ENCODE measurements at places on chromosomes 1 and 21.

DNA sequence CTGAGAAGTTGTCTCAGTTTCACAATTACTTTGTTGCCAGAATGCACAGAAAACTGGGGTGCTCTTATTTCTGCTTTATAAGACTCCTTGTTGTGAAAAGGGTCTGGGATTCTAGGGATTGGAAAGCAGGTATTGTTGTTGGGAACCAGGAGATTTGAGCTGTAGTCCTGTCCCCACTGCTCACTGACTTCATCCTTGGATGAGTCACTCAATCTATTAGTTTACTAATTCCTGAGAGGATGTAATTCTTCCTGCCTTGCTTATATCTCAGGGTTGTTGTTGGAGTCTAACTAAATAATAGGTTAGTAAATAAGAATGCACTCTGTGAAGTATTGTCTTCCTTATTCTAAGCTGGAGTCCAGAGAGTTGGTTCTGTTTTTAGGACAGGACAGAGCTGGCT is 172.5 kb upstream of the GALNT2 start:
- DNase-seq, result no peak

- DNase-seq, result no peak
These were observed 802.8 kb upstream of the CXADR start for GRCh38 chr21:16709866-16710550.

GRCh38 chr1:62746086-62746808 is 37.7 kb upstream of the ATG4C start:
- DNase-seq, result no peak

DNA sequence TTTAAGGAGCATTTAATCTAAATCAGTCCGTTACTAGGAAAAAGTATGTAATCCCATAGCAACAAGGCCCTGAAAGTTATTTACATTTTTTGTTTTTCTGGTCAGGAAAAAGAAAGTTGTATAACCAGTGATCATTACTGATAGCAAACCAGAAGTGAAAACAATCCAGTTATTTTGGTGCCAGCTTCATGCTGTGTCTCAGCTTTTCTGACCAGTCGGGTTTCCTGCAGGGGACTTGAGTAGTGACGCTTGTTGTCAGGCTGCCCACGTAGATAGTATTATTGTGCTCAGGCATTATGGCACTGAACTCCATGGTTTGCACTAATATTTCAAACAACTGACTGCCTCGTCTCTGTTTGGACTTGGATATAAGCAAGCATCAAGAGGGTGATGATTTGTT is 55.2 kb downstream of the SASS6 start:
- DNase-seq, result no peak

DNA sequence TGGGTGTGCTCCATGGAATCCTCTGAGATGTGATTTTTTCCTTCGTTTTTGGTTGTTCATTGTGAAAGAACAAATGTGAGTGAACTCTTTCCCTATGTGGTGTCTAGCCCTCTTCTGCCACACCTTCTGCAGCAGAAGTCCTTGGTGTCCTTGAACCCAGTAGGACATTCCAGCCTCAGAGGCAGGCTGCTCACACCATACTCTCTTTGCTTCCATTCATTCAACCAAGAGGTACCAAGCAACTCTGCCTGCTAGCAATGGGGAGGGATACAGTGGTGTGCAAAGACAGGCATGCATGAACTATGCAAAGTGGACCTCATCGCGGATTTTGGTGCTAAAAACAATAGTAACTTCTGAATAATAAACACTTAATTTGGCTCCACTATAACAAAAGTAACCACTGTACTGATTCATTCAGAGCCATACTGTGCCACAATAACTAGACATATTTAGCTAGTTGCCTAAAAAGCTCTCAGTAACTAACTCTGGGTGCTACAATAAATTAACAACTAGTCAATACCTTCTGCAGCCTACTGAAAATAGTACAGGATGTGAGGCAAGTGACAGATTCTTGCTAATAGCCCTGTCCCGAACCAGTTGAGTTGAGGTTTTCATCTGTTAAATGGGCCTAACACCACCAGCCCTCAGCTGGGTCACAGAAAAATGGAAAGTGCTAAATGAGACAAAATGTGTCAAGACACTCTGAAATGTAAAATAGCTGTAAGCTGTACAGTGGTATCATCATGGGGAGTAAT is 155.4 kb downstream of the SLC45A1 start:
- DNase-seq, result no peak

- no peak for DNase-seq
These were observed 11.4 kb upstream of the RGS16 start for GRCh38 chr1:182615468-182616129.

DNA sequence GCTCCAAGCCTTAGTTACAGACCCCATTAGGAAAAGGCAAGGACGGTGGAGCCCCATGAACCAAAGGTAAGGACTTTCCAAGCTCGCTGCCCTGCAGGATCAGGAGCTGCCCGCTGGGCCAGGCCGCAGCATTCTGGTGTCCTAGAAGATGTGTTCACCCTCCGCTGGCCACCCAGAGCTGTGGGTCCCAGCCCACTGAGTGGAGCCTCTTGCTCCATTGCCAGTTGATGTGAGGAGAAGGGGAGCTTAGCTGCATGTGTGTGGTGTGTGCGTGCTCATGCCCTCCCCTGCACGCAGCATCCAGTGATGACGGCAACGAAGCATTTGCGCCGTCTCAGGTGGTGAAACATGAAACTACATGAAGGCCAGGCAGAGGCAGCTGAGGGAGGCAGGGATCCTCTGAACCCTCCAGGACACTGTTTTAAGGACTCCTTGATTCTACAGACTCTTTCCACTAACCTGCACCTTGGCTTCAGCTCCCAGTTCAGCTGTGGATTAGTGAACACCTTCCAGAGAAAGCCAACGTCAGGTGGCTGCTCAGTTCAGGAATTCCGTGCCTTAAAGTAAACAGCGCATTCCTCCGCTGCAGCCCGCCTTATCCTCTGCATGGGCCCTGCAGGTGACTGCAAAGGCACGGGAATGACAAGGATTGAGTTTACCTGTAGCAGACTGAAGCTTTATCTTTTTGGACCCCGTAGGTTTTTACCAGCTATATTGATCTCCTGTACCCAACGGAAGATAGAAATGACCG is 48.7 kb downstream of the SMYD2 start:
- no peak for DNase-seq

DNA sequence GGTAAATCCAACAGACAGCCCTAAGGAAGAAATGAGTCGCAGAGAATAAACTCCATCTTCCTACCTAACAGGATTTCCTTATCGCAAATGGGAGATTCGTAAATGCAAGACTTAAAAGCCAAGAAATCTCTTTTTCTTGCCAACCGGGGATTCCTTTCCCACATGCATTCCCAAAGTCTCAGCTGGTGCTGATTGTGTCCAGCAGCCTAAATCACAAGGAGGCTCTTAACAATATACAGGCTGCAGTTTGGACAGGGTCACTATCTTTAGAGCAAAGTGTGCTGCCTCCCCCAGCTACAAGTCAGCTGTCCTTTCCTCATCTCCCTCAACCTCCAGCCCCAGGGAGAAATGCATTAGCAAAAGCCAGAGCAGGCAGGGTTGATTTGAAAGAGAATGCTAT is 189.8 kb upstream of the PLXNA2 start:
- DNase-seq, result no peak

DNA sequence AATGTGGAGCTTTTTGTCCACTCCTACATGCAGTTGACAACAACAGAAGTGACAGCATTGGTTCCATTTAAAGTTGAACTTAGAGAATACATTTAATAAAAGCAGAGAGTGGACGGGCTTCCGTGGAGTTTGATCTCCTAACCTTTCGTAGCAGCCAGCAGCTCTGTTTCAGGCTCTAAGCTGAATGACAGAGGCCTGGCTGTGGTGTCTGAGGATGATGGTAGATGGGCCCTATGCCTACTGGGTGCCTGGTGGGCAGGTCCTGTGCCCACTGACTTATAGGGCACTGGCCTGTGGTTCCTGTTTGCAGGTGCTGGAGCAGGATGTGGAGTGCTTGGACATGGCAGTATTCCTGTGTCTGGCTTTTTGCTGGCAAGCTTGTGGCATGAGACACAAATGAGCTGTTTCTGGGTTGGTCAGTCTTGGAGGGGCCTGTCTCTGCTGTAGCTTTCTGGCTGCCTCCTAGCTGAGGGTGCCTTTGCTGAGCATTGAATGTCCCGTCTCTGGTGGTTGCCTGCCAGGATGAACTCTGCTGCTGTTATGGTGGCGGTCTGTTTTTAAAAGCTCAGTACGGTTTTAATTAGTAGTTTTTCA is 54.6 kb downstream of the PRDM2 start:
- DNase-seq, result no peak

GRCh38 chr1:208047476-208047934 is 136.6 kb upstream of the CD34 start:
- no peak for DNase-seq

DNA sequence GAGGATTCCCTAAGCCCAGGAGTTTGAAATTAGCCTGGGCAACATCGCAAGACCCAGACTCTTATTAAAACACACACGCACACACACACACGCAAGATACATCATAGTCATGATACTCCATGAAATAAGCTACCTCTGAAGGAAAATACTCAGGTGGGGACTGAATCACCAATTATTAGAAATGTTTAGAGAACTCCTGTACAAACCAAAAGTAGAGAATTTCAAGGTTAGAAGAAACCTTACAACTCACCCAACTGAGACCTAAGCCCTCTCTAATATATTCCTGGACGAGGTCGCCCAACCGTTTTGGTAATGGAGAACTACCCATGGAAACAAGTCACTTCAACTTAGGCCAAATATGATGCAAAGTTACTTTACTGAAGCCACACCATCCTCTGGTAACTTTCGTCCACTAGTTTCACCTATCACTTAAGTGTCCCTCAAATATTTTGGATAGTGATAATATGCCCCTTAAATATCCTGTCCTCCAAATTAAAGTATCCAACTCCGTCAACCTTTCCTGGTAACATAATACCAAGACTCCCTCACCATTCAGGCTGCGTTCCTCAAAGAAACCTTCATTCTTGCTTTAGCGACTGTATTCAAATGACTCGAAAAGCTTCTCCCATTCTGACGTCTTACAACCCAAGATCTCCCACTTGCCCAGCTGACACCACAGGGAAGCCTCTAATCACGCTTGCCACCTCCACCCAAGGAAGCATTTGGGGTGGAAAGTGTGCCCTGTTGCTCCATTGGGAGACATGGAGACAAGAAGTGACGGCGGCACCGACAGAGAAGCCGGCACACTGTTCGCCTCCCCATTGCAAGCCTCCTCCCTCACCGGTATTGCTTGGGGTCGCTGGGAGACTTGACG is 856 bp downstream of the NRDC start:
- DNase-seq, result peak; percentile 22

DNA sequence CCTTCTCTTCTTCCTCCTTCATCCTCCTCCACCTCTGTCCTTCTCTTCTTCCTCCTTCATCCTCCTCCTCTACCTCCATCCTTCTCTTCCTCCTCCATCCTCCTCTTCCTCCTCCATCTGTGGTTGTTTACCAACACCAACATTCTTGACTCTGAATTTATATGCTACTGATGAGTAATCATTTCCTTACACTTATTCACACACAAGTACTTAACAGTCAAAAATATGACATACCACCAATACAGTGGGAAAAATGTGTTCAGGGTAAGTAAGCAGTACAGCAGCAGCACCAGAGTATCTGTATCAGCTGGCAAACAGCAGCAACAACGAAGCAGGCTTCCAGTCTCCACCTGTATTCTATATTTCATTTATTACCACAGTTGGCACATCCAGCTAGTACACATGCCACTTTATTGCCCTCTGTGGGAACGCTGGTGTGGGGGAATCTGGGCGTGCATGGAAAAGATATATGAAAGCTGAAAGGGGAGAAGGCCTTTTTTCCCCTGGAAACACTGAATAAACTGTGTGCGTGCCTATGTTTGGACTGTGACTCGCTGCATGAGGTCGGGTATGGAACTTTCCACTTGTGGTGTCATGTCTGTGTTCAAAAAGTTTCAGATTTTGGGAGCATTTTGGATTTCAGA is 16.0 kb downstream of the ADSS2 start:
- no peak for DNase-seq

DNA sequence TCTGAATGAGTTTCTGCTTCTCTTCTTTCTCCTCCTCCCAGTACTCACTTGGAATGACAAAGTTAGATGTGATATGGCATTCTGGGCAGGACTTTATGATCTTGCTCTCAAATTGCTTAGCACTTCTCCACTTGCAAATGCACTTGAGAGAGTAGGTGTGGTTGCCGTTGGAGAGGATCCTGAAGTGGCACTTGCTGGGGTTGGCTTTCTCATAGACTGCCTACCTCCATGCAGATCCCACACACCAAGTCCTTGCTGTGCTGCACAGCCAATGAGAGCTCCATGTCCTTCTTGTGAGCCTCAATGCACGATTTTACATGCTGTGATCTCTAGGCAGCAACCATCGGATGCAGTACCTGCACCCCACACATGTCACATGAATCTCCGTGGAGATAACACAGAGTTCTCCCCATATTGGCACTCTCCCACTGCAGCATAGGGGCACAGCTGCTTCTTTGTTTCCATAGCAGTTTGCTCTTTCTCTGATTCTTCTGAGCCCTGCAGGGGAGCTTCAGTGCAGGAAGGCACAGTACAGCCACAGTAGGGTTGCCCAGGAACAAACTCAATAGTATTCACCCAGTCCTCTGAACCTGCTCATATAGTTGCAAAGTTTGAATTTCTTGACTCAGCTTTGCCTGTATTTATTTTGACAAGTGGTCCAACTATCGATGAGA is 45.2 kb downstream of the ZNF691 start:
- no peak for DNase-seq

- DNase-seq, result no peak
These were observed 37.6 kb downstream of the DHCR24 start for GRCh38 chr1:54849219-54850068.

DNA sequence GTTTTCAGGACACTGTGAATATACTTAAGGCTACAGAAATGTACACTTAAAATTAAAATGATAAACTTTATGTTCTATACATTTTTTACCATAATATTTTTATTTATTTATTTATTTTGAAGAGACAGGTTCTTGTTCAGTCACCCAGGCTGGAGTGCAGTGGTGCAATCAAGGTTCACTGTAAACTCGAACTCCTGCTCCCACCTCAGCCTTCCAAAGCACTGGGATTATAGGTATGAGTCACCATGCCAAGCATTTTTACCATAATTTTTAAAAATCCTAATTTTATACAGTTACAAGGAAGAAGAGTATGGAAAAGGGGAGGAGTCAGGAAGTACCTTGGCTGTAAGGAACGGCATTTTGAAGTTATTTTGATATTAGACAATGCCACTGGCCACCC is 23.6 kb upstream of the ANGPTL3 start:
- no peak for DNase-seq

DNA sequence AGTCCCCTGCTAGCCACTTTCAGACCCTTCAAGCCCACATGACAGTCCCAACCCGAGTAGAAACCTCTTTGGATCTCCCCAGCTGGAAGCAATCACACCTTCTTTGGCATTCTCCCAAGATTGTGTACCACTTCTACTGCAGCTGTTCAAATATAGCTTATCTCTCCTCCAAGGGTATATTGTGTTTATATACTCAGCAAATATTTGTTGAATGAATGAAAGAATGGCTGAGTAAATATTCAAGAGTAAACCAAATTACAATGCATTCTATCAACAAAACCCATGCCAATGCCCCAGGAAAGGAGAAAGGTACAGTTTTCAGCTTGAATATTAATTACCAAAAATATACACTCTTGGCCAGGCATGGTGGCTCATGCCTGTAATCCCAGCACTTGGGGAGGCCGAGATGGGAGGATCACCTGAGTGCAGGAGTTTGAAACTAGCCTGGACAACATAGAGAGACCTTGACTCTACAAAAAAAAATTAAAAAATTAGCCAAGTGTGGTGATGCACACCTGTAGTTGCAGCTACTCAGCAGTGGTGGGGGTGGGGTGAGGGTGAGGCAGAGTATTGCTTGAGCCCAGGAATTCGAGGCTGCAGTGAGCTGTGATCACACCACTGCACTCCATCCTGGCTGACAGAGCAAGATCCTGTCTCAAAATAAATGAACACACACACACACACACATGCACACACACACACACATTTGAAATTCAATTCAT is 68.5 kb downstream of the NIBAN1 start:
- no peak for DNase-seq

- no peak for DNase-seq
These were observed 20.7 kb upstream of the FASLG start for GRCh38 chr1:172638249-172638648.
